ENCODE measurements at places on chromosomes 16 and 17.

GRCh38 chr16:9383281-9383680 is 291.8 kb downstream of the HAPSTR1 start:
- no peak overlapping the region for H3K27ac ChIP-seq
- H3K4me1 ChIP-seq: no peaks in the 10 kb centered on the region
- H3K27me3 ChIP-seq: no peaks in the 10 kb centered on the region
- no peak for DNase-seq
- H3K36me3 ChIP-seq: no peaks in the 10 kb centered on the region
- H3K4me3 ChIP-seq: no peak overlapping the region

DNA sequence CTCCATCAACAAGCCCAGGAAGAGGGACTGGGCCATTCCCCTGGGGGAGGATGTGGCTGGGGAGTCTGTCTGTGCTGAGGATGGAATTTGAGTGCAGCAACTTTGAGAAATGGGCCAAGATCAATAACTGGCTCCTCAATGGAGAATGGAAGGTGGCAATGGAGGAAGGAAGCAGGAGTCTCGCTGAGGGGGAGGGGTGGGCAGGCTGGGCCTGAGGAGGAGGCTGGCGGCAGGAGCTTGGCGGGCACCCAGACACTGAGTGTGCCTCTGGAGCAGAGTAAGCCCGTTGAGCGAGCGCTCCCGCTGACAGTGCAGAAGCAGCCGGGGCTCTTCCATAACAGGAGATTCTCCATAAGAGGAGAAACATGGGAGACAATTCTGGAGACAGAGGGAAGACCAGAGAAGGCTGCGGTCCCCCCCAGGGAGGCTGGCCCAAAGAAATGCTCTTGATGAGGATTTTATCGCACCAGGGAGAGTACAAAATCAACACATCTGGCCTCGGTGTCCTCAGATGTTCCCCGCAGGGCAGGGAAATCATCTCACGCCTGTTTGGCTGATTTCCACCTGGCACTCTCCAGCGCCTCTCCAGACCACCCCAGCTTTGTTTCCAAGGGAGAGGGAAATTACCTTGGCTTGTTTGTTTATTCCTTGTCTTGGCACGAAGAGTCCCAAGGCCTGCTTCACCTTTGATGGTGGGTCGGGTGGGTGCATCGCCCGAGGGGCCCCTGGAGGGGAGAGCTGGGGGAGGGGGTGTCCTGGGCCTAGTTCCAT is 2.8 kb upstream of the MMP15 start:
- H3K4me1 ChIP-seq: peaks cover 23% of the 10 kb centered on the region
- peak overlapping the region; percentile 46 for H3K27ac ChIP-seq
- peak; percentile 90 for DNase-seq
- no peak overlapping the region for H3K4me3 ChIP-seq
- H3K27me3 ChIP-seq: no peaks in the 10 kb centered on the region

- no peak overlapping the region for H3K27ac ChIP-seq
- no peaks in the 10 kb centered on the region for H3K27me3 ChIP-seq
- DNase-seq: no peak
- H3K4me3 ChIP-seq: no peak overlapping the region
These were observed 5.4 kb upstream of the GJD3 start for GRCh38 chr17:40369923-40370322.

DNA sequence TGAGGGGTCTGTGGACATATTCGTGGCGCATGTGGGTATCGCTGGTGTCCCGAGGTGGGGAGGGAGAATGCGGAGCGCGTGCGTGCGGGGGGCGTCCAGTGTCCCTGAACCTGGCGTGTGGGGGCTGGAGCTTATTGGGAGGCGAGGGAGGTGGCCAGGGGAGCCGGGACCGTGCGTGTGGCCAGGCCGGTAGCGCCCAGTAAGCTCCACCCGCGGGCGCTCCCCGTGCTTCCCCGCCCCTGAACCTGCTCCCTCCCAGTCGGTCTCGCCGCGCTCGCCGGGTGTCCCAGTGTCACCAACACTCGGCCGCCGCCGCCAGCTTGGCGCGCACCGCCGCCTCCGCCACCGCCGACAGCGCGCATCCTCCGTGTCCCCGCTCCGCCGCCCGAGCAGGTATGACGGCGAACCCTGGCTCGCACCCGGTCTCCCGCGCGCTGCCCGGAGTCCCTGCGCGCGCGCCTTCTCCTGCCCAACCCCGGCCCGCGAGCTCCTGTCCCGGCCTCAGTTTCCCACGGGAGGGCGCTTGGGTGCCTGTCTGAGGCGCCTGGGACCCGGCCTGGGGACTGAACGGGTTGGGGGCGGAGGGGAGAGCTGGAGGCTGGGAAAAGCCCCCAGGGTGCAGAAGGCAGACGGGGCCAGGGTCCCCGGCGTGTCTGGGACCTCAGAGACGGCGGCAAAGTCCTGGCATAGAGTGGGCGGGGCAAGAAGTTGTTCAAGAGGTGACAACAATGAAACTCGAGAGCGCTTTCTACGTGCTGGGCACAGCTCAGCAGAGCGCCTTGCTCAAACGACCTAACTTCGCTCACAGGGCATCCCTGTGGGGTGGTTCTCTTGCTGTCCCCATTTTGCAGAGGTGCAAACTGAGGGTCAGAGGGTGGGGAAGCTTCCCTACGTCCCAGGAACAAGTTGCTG is at the start of gene SCNN1B:
SCNN1B (plus strand) TSS at position 258 of the 912 bp plus-strand sequence. CDS start 46,298 bp downstream, outside the sequence.
- no peaks in the 10 kb centered on the region for H3K36me3 ChIP-seq
- peak within 1 kb of the TSS; percentile 62 for H3K4me3 ChIP-seq
- peaks cover 31% of the 10 kb centered on the region for H3K27me3 ChIP-seq
- H3K4me1 ChIP-seq: no peaks in the 10 kb centered on the region
- H3K27ac ChIP-seq: peak within 1 kb of the TSS; percentile 26

- no peak overlapping the region for H3K4me3 ChIP-seq
- no peak overlapping the region for H3K27ac ChIP-seq
- H3K36me3 ChIP-seq: no peaks in the 10 kb centered on the region
- DNase-seq: no peak
- no peaks in the 10 kb centered on the region for H3K27me3 ChIP-seq
These were observed 4.6 kb upstream of the ICAM2 start for GRCh38 chr17:64024781-64025731.

DNA sequence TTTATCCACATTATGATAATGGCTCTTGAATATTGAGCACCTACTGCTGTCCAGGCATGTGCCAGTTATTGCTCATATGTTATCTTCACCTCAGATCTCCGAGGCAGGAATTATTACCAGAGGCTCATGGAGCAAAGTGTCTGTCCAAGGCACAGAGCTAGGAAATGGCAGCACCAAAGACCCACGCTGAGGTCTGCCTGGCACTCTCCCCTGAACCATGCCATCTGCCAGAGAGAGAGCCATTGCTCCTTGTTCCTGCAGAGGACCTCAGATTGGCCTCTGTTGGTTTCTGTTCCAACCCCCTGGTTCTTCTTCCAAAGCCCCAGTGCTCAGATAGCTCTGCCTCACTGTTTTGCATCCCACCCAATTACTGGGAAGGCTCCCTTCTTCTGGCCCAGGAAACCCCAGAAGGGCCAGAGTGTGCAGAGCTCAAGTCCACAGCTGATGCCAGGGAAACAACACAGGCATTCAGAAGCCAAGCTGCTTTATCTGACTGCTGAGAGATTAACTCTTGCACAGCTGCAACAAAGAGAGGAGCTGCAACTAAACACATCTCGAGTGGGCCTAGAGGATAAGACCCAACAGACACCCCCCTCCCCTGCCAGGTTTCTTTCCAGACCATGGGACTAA is 5.9 kb downstream of the ASIC2 start:
- H3K27ac ChIP-seq: no peak overlapping the region
- no peak overlapping the region for H3K4me3 ChIP-seq
- H3K36me3 ChIP-seq: no peaks in the 10 kb centered on the region
- H3K27me3 ChIP-seq: peaks cover 46% of the 10 kb centered on the region
- no peak for DNase-seq
- H3K4me1 ChIP-seq: no peaks in the 10 kb centered on the region

- H3K4me3 ChIP-seq: no peak overlapping the region
- DNase-seq: no peak
- H3K36me3 ChIP-seq: peaks cover 14% of the 10 kb centered on the region
- peaks cover 11% of the 10 kb centered on the region for H3K4me1 ChIP-seq
These were observed 15.0 kb downstream of the NSMCE1 start for GRCh38 chr16:27253526-27253930.

DNA sequence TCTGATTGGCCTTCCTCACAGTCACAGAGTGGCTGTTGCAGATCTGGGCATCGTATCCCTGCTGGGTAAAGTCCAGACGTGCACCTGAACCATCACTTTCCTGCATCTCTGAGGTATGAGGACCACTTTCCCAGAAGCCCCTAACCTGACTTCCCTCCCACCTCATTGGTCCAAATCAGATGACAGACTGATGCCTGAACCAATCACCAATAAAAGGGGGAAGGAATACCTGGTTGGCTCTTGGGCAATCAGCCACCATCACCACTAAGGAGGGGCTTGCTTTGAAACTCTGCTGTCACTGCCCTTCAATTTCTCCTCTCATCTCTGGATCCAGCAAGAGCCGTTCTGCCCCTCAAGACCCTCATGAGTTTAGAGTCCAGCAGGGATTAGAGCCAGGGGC is 13.6 kb upstream of the WFDC1 start:
- H3K27me3 ChIP-seq: no peaks in the 10 kb centered on the region
- H3K4me3 ChIP-seq: no peak overlapping the region
- H3K27ac ChIP-seq: no peak overlapping the region
- DNase-seq: no peak
- H3K4me1 ChIP-seq: no peaks in the 10 kb centered on the region
- no peaks in the 10 kb centered on the region for H3K36me3 ChIP-seq

- no peaks in the 10 kb centered on the region for H3K36me3 ChIP-seq
- H3K4me3 ChIP-seq: no peak overlapping the region
- H3K27me3 ChIP-seq: no peaks in the 10 kb centered on the region
- no peak overlapping the region for H3K27ac ChIP-seq
These were observed 44.7 kb downstream of the PSME3IP1 start for GRCh38 chr16:57140931-57141668.

- H3K4me3 ChIP-seq: no peak overlapping the region
- DNase-seq: no peak
- peaks cover 19% of the 10 kb centered on the region for H3K36me3 ChIP-seq
- peak overlapping the region; percentile 15 for H3K27ac ChIP-seq
These were observed 13.0 kb downstream of the VEZF1 start for GRCh38 chr17:57975044-57975443.

DNA sequence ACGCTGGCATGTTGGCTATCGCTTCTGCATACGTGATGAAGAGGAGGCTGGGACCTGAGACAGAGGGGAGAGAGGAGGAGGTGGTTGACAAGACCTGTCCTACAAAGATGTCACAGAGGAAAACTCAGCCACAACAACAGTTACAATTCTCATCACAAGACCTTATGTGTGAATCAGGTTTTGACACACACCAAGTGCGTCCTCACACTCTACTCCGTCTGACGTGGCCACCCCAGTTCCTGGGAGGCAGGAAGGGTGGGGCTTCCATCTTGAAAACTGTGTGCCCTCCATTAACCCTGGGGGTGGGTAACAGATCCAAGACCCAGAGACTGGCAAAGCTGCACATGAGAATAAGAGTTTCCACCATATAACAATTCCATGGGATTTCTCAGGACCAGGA is 24.1 kb downstream of the SLC6A4 start:
- no peak overlapping the region for H3K4me3 ChIP-seq
- H3K27ac ChIP-seq: peak overlapping the region; percentile 1
- DNase-seq: no peak

GRCh38 chr16:15507301-15507958 is 73.0 kb downstream of the BMERB1 start:
- no peaks in the 10 kb centered on the region for H3K27me3 ChIP-seq
- peak; percentile 46 for DNase-seq
- no peak overlapping the region for H3K4me3 ChIP-seq
- no peaks in the 10 kb centered on the region for H3K4me1 ChIP-seq
- H3K36me3 ChIP-seq: no peaks in the 10 kb centered on the region

GRCh38 chr16:70573451-70574121 is 50.0 kb downstream of the SF3B3 start:
- peaks cover 25% of the 10 kb centered on the region for H3K4me1 ChIP-seq
- peaks cover 41% of the 10 kb centered on the region for H3K36me3 ChIP-seq
- peak; percentile 90 for DNase-seq
- no peak overlapping the region for H3K4me3 ChIP-seq
- no peak overlapping the region for H3K27ac ChIP-seq
- no peaks in the 10 kb centered on the region for H3K27me3 ChIP-seq

- no peak overlapping the region for H3K27ac ChIP-seq
- DNase-seq: peak; percentile 62
- H3K4me1 ChIP-seq: peaks cover 38% of the 10 kb centered on the region
These were observed 5.8 kb upstream of the FASN start for GRCh38 chr17:82103553-82104451.

DNA sequence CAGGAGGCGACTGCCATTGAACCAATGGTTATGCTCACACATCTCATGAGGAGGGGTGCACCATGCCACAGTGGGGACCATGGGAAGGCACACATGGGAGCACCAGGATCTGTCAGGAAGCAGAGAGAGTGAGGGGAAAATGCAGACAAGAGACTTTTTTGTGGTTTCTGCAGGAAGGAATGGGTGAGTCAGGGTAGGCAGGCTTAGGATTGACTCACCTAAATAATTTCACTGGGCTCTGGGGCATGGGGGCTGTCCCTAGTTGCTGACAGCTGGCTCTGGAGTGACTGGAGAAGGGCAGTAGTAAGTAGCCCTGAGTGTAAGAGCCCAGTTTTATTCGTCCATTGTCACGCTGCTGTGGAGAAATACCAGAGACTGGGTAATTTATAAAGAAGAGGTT is 202.4 kb downstream of the AXIN2 start:
- DNase-seq: no peak
- no peak overlapping the region for H3K4me3 ChIP-seq
- no peaks in the 10 kb centered on the region for H3K27me3 ChIP-seq
- H3K27ac ChIP-seq: no peak overlapping the region
- no peaks in the 10 kb centered on the region for H3K36me3 ChIP-seq

DNA sequence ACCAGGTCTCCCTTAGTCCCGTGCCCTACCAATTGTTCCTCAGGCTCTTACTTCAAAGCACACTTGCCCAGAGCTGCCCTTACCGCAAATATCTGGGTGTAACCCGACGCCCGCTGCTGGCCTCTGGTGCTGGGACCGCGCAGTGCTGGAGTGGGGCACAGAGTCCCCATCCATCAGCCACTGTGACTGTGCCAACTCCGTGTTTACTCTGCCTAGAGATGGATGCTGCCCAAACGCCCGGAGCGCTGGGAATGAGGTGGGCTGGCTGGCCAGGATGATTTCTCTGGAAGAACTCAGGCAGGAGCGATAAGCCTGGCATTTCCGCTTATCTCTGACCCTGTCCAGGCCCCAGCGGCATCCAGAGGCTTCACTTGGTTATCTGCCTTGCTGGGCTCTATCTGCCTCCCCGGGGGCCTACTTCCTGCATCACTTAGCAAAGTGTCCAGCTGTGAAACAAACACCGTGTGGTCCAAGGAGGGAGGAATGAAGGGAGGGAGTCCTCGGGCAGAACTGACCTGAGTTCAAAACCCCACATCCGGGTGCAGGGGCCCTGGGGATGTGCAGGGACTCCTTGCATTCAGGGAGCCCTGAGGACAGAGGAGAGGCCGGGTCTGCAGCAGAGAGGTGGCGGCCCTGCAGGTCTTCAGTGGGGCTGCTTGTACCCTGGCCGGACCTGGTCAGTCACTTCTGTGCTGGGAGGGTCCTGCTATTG is 9.4 kb upstream of the MYLK3 start:
- H3K27me3 ChIP-seq: no peaks in the 10 kb centered on the region
- peak; percentile 42 for DNase-seq
- H3K36me3 ChIP-seq: no peaks in the 10 kb centered on the region
- H3K4me1 ChIP-seq: peaks cover 6% of the 10 kb centered on the region

Data from lung (tissue), 17 donors.